ENCODE measurements at places on chromosomes 12 and 14.
A peak's percentile ranks its signal among the peaks of the same experiment; 100 is the strongest.

- DNase-seq = no peak
These were observed 39.1 kb downstream of the RNFT2 start for GRCh38 chr12:116777245-116777644.

DNA sequence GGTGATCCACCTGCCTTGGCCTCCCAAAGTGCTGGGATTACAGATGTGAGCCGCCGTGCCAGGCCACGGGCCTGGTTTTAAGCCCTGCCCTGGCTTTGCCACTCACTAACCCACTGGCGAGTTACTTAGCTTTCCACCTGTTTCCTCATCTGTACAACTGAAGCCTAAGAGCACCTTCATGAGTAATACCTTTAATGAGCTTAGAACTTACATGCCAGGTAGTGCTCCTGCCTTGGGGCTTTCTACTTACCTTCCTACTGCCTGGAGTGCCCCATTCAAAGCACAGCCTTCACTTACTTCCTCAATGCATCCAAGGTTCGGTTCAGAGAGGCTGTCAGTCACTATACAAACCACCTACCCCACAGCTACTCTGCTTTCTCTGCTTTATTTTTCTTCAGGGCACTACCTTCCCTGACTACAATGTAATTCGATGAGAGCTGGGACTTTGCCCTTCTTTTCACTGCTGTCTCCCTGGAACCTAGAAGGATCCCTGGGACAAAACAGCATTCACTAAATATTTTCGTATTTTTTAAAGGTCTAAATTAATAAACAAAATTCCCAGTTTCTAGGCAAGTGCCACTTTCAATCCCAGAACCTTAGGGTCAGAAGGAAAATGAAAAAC, 13.8 kb downstream of the ZCCHC8 start:
- DNase-seq = no peak

DNA sequence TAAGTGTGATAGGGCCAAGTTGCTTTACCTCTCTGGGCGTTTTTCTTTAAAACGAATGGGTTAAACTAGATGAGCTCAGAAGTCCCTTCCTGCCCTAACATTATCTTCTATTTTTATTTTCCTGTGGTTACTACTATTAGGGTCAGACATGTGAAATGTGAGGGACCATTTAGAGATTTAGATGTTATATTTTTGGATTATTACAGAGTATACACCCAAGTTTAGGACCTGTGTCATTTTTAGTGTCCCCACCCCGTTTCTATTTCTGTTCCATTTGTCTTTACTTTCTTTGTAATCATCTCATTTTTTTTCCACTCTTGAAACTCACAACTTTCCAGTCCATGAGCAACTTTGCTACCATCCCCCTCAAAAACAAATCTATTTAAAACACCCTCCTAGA, 56.3 kb downstream of the SLC4A8 start:
- no peak for DNase-seq

- no peak for DNase-seq
These were observed 68.7 kb upstream of the KRAS start for GRCh38 chr12:25319233-25319984.

GRCh38 chr12:116266168-116266601, 11.3 kb downstream of the MED13L start:
- no peak for DNase-seq

DNA sequence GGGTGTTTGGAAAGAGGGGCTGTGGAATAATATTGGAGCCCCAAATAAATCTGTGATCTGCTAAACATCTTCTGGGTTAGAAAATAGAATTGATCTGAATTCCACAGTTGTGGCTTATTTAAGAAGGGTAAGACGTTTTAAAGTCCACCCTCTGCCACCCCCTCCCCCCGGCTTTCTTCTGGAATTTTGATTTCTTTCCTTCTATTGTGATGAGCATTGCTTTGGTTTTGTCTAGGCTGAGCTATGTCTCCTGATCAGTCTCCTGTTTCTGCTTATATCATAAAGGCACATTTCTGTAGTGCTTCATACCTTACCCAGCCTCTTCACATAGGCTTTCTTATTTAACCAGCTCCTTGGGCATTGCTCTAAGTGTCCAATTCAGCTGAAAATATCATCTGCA, 77.3 kb upstream of the SLC38A2 start:
- no peak for DNase-seq

DNA sequence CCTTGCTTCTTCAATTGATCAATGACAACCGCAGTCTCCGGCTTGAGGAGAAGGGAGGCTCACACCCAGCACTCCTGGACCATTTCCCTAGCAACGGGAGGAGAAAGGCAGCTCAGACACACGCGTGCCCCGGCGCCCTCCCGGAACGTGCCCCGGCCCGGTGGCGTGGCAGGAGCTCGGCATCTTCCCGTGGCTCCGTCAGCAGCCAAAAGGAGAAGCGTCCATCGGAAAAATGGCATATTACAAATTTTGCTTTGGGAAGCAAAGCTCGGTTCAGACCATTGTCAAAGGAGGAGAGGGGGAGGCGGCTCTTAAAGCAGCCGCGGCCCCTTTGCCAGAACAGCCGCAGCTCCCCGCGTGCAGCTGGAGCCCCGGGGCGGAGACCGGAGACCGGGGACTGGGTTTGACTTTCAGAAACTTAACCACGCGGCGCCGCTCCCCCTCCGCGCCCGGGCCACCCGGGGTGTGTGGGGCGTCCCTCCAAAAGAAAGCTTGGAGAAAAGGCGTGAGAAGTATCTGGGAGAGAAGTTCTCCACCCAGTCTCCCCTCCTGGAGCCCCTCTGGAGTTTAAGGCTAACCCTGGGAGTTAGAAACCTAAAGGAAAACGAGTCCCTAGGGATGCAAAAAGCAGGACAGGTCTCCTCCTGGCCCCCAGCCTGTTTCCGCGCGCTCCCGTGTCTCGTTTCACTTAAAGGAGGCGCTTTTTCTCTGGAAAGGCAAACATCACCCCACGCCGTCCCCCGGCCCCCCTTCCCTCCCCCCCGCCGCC, 545 bp downstream of the PPFIA2 start:
- no peak for DNase-seq

DNA sequence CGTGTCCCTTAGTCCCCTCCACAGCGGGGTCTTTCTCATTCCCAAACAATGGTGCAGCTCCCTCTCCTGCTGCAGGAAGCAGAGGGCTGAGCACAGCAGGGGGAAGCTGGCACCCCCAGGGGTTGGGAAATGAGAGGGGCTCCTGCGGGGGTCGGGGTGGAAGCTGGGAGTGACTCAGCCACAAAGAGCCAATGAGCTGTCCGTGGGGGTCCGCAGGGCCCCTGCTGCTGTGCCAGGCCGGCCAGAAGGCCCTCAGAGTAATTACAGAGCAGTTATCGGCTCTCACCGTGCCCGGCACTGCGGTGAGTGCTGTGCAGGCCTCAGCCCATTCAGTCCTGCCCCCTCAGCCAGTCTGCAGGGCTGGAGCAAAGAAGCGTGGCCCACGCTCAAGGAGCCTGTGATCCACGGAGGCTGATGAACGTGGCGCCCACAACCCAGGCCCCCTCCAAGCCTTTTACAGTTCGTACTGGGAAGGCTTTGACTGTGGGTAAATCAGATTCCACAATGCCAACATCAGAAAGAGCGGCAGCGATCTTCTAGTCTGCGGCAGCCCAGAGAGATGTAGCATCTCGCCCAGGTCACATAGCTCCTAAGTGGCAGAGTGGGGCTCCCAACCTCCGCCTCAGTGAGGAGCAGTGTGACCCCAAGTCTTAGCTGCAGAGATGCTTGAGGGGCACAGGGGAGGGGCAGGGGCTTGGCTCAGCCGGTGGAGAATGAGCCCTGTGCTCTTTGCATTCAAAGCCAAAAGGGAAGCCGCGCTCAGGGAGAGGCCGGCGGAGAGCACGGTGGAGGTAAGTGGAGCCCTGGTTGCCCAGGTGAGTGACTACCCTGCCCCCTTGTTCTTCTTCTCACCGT, 43.4 kb downstream of the SLC6A12 start:
- no peak for DNase-seq

DNA sequence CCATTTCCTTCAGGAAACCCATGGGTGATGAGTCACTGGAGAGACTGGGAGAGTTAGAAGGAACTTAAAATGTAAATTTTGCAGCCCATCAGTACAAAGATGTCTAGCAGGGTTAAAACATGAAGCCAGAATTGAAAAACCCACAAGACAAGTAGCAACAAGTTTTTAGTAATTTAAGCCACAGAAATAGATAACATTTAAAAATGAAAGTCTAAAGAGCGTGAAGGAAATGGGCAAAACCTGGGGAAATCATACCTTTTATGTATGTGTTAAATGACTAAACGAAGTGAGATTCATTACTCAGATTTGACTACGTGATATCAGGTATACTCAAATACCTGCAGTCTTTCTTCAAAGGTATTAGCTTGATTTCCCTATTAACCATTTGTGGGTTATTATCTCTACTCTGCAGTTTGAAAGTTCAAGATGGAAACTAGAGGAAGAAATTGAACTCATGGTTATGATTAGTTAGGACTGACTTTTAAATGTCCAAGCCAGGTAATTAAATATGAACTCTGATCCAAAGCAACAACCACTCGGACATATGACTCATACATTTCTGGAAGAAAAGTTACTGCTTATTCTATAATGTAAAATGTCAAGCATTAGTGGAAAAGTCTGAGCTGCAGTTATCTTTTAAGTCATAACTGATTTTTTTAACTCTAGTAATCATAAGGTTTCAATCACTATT, 84.1 kb downstream of the ITPR2 start:
- peak; percentile 56 for DNase-seq

- no peak for DNase-seq
These were observed 95.1 kb upstream of the PTPRB start for GRCh38 chr12:70732287-70732686.
